Muscle of arm (tissue), 14 donors: ENCODE measurements at places on chromosomes 7 and 10. TPM values are rescaled to one million over a fixed set of nuclear protein-coding genes. Genes with fewer than 3 reads are reported as not detected.

DNA sequence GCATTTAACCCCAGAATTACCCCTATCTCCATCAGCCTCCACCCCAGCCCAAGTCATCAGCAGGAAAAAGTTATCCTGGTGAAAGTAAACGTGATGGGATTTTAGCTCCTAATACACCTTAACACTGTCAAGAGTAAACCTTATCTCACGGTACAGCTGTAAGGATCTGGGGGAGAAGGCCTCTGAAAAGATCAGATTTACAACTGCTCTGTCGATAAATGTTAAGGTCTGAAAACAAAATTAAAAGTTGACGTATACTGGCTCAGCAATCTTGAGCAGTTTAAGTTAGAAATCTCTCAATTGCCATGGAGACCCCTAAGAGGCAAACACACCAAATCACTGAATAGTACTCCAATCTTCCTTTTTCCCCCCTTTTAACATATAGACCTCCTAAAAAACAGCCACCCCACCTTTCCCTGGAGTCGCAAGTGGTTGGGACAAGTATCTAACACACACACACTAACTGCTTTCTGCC lies 6.1 kb downstream of the SKAP2 start:
- DNase-seq = no peak

Gene POU6F2
- polyA plus RNA-seq = 0.05 TPM

Gene TFPI2
- polyA plus RNA-seq = 2.5 TPM

Gene SEMA3D
- polyA plus RNA-seq = 12.1 TPM

Gene HHEX
- 11.2 TPM for polyA plus RNA-seq

Gene CRHR2
- 4.0 TPM for polyA plus RNA-seq

Gene TAS2R41
- polyA plus RNA-seq = not detected
